Stimulated activated CD4-positive, alpha-beta T cell treated with anti-CD3 and anti-CD28 coated beads, Interleukin-1b, Interleukin-23, amount 100 ng/mL, for 1 hour (primary cell): ENCODE measurements at places on chromosomes 7 and 10.

GRCh38 chr10:62230344-62231121 is 38.1 kb downstream of the RTKN2 start:
- no peak for DNase-seq

GRCh38 chr10:118950190-118950680 is 79.3 kb upstream of the NANOS1 start:
- DNase-seq: no peak

- DNase-seq: no peak
Measured at GRCh38 chr10:132163278-132163765, 23.4 kb upstream of the DPYSL4 start.

DNA sequence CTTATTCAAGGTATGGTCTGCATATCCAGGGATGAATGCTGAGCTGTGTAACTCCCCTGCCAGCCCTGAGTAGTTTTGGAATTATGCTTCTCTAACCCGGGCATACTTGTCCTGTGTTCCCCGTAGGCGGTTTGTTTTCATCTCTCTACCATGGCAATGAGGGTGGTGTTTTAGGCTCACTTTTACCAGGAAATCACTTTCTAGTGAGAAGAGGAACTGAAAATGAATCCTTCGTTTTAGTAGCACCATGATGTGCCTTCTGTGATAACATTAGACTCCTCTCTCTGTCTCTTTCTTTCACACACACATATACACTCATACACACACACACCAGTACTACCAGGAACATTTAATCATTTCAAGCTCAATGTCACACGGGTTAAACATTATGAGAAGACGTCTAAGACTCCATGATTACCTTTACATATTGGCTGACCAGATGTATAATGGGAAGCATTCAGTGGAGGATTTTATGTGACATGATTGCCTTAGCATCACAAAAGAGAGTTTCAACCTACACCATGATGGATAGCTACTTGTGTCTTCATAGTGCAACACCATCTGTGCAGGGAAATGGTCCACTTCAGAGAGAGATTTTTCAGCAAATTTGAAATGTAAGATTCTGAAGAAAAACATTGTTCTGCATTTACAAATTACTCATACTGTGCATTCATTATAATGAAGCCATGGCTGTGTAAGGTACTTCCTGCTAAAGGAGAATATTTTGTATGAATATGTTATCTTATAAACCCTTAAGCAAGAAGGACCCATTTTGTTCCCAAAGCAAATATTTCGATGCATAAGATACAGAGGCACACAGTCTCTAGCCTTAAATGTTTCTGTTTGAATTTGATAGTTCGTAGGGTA is 31.0 kb upstream of the PFKP start:
- DNase-seq: no peak

DNA sequence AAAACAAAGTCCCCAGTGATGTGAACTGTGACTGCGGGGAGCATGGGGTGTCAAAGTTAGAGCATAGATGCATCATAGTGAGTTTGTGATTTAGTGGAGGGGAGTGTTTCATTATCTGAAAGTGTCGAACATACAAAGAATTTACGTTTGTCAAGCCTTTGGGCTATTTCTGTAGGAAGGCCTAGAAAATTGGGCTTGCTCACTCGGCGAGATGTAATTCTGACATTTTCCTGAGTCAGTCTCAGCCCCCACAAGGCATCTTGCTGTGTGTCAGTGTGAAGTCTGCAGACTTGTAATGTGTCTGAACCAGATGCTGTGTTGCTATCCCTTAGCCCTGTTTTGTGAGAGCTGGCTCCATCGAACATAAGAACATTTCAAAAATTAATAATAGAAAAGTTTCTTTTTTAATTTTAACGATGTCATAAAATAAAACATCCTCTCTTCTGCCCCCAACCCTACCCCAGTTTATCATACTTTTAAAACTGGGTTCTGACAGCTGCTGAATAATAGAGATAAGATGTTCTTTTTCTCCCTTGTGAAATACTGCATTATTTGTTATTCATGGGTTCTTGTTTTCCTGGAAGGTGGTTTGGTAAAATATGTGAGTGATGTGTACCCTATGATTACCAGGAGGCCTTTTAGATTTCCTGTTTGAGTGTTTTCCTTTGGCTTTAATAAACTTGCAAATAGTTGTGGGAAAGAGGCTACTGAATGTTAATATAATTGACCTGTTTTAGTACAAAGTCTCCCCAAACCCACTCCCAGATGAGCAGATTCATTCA is 207.4 kb downstream of the GPR158 start:
- no peak for DNase-seq

GRCh38 chr10:82378146-82378545 is 503.2 kb downstream of the NRG3 start:
- no peak for DNase-seq

DNA sequence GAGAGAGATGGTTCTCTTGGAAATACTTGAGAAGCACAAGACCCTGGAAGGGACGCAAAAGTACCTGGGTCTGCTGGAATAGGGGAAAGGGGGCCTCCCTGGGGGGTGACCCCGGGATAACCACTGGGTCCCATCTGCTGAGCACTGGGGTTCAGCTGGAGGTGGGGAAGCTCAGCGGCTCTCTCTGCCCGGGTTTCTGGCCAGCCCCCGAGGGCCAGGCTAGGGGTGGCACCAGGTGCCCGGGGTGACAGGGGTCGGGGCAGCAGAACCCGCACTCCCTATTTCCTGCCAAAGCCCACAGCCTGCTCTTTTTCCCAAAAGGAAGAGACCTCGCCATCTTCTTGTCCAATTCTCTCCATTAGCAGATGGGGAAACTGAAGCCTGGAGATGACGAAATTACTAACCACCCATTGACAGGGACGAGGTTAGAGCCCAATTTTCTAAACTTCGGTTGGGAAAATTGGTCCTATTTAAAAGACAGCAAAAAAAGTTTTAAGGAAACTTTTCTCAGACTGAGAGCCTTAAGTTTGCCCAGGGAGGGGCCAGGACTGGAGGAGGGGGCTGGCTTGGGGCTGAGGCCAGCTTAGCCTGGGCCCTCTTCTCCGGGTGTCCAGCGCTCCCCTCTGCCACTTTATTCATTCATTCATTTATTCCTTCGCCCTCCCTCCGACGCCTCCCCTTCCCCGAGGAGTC is 17.8 kb upstream of the GATA3 start:
- DNase-seq: no peak

GRCh38 chr10:62651341-62651740 is 153.2 kb upstream of the ADO start:
- DNase-seq: no peak

DNA sequence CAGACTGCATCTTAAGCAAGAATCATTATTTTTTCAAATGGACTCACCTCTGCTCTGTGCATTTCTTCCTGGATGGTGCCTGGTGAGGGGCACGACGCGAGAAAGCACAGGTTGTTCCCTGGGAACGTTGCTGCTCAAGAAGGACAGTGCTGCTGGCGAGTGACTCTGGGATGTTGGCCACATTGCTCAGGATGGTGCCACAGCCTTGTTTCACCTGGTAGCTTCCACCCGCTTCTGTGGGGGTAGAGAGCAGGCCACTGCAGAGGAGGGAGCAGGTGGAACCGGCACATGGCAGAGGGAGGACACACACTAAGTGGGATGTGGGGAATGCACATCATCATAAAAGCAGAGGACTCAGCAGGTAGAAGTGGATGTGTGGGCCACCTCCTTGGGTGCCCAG is 444.7 kb downstream of the TCERG1L start:
- DNase-seq: no peak
